ENCODE measurements at places on chromosomes 3 and 15.

DNA sequence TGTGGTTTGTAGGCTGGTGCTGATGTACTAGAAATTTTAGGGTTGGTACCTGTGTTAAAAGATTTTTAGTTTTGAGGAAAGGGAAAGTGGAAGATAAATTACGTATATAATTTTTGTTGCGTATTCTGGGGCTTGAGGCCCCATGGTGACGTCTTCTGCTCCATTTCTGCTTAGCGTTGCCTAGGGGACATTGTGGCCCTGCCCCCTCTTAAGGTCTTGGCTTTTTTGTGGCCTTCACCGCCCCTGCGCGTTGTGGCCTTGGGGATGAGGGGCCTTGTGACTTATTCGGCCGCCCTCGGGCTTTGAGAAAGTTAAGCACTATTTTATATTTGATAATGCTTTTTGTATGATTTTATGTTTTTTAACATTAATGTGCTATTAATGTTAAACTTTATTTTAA, 182.0 kb downstream of the KLF13 start:
- DNase-seq: no peak

DNA sequence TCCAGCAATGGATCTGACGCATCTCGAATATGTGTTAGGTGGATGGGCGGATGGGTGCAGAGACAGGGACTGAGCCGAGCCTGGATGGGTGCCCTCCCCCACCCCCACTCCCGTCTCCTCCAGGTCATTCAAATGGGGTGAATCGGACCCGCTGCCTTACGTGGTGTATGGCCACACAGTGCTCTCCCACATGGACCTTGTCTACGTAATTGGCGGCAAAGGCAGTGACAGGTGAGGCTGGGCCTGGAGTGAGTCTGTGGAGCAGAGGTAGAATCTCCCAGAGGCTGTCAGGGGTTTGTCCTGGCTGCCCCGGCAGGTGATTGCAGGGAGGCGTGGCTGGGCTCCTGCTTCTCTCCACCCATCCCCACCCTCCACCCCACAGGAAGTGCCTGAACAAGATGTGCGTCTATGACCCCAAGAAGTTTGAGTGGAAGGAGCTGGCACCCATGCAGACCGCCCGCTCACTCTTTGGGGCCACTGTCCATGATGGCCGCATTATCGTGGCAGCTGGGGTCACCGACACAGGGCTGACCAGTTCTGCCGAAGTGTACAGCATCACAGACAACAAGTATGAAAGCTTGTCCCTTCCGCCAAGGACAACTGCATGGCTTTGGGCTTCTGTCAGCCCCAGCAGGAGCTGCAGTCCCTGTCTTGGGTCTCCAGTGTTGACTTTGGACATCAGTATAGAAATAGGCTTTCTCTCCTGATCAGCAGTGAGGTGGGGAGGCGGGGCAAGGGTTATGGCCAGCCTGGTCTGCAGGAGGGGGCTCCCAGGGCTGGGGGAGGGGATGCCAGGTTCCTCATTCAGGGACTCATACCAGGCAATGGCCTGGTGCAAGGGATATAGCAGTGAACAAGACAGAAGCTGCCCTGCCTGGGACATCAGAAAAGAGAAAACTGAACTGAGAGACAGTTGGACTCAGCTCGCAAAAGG, 3.4 kb downstream of the KLHL40 start:
- DNase-seq: no peak

DNA sequence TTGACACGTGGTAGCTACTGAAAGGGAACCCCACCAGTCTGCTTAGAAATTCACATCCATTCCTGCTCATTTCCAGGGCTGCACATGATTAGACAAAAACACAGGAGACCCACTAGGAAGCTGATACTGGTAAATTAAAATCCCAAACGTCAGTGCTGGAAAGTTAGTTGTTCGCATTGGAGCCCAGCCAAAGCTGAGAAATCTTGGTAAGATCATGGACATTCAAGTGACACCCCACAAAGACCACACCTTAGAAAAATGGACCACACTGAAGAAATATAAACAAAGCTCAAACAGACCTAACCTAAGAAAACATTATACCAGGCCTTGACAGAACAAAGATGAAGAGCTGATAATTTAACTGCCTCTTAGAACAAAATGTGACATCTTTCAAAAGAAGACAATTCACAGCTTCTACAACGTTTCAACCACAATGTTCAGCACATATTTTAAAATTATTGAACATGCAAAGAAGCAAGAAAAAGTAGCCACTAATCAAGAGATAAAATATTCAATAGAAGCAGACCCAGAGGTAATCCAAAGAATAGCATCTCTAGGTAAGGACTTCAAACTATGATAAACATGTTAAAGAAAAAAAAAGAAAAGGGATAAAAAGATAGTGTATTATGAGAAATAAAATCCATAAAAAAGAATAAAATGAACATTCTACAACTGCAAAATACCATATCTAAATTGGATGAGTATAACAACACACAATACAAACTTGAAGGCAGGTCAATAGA, 20.4 kb downstream of the RAD18 start:
- DNase-seq: no peak

DNA sequence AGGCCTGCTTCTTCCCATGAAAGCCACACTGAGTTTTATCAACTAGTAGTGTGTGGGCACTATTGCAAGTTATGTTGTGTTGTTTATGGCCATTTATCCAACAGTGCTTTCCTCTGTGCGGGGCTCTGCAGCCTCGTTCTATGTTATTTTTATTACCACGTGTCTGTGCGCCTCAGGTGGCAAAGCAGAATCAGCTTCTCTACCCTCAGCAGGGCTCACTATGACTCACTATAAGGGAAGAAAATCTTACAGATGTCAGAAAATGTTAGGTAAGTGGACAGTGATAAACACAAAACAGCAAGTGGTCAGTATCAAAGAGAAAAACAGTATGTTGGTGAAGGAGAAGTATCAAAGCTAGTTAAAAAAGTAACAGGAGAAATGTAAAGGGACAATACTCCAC, 61.4 kb downstream of the MOBP start:
- no peak for DNase-seq

GRCh38 chr15:75153087-75153486, 48.6 kb upstream of the C15orf39 start:
- DNase-seq: no peak

GRCh38 chr3:25423780-25424588, 4.1 kb upstream of the RARB start:
- DNase-seq: no peak

- no peak for DNase-seq
These were observed 23.7 kb downstream of the EXOSC7 start for GRCh38 chr3:44999782-45000181.

DNA sequence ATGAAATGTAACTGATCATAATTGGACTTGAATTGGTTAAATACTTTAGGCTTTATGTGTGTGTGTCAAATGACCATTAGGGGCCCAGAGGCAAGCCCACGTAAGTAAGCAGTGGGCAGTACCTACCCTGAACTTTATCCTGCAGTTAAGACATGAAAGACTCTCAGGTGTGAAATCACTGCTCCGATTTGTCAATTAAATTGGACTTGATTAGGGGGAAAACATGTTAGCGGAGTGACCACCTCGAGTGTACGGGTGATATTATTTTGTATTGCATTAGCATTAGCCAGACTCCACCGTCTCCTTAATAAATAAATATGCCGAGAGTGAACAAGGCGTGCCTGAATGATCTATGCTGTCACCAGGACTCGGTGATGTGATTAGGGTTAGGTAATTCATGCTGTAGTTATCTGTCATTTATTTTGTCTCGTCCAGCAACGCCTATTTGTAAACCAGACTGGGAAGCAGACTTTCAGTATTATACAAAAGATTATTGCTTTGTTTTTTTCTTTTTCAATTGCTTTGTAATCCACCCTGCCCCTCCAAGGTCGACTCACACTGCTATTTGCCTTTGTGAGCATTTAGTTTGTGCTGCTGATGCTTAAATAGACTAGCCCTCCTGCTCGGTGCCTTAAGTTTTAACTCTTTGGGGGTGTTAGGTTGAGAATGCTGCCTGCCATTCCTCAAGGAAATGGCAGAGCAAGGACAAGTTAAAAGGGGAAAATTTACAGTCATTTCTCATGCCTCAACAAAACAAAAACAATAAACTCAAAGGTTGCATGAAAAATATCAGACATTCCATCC, 1.8 kb downstream of the RBMS3 start:
- no peak for DNase-seq

DNA sequence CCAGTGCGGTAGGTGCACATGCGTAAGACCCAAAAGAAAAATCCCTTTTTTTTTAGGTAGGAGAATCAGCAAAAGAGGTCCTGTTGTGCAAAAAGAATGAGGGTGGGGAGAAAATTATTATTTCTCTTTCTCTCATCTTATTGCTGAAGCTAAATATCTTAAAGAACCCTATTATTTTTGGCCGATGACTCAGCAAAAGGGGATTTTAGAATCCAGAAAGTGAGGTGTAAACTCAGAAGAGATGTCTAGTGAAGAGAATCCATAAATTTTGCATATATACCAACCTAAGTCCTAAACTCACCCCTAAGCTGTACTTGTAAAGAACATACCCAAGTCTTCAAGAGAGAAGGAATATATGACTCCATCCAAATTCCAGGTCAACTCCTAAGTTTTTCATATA, 386.3 kb upstream of the ZNF717 start:
- no peak for DNase-seq

DNA sequence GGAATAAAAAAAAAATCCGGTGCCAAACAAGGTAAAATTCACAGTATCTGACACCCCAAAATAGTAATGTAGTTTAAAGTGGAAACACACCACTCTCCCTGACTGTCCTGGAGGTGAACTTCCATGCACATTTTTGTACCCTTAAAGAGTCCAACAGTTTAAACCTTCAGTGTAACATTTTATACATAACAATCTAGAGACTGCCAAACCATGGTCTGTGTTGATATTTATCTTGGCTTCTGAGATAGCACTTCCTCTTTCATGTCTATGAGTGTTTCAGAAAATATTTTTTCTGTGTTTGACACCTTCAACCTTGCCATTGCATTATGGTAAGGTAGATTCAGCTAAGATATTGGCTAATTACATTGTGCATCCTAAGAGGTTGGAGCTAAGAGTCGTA, 13.9 kb downstream of the TMEM45A start:
- DNase-seq: no peak

- no peak for DNase-seq
These were observed 257.8 kb downstream of the CD47 start for GRCh38 chr3:107833043-107833442.

- no peak for DNase-seq
These were observed 39.7 kb downstream of the PCOLCE2 start for GRCh38 chr3:142849148-142849547.

DNA sequence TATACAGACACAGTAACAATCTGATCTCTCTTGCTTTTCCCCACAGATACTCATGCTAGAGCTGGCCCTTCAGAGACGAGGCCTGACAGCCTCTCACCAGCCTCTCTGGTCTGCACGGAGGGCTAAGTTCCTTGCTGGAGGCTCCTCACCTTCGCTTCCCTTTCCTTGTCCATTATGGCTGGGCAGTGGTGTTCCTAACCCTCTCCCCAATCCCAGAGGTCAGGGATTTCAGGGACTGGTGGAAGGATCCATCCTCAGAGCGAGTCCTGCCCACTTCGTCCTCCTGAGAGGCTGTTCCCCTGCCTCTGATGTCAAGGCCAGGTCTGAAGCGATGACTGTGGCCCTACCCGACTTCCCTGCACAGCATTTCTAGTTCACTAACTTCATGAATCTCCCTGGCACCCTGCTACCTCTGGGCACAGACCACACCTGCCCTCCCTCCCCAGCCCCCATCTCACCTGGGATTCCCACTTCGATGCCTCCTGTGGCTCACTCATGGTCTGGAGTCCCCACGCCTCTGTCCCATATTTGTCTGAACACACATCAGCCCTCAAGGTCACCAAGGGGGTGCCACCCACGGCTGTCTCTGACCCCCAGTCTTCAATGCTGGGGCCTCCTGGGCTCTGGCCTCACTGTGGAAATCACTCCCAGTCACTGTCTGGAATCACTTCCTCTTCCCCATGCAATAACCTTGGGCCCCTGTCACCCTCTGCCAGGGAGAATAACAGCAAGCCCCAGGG, 124.9 kb upstream of the PRR20G start:
- DNase-seq: no peak

DNA sequence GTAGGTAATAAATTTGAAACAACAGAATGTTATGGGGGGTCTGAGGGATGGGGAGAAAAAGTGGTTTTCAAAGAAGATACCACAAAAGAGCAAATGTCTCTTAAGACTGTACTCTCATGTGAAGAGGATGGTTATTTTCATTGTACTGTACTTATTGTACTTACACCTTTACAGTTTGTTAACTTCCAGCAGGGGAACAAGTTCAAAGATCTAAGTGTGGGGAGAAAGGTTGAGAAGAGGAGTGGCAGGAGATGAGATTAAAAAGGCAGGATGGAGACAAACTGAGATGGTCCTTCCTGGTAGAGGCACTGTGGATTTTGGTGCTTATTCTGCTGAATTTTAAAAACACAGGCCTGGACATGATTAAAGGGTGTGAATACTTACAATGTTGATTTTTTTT, 5.4 kb upstream of the ZCWPW2 start:
- no peak for DNase-seq

DNA sequence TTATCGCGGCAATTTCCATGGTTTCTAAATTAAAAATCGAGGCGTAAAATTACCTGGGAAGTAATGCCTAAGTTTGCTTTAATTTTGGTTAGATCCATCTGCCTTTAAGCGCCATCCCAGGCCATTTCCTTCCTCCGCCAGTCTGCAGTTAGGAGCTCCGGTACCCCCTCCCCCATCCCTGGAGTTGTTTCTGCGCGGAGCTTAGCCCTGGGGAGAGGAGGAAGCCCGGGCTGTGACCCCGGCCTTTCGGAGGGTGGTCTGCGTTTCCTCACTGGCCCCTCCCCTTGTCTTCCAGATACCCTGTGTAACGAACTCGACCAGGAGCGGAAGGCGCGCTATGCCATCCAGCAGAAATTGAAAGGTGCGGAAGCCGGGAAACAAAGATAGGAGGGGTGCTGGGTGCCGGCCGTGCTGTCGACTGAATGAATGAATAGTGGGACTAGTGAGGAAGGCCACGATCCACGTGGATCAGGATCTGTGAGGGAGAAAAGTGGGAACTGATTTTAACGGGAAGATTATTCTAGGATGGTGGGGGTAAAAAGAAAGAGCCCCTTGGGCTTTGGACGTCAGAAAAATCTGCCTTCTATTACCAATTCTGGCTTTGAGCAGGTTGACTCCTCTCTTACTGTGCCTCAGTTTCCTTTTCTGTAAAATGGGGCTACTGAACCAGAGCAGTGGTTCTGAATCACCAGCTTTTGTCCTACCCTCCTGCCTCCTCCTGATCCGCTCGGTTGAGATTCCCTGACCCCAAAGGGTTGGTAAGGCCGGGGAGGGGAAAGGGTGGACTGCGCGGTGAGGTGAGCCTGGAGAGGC, 6.7 kb downstream of the RNU6-1 start:
- DNase-seq: no peak

- DNase-seq: no peak
These were observed 305.7 kb upstream of the ATP11B start for GRCh38 chr3:182487611-182488010.
